HTR-8/SVneo (cell line): ENCODE measurements at places on chromosomes 11 and 22.

- DNase-seq: no peak
These were observed 35.2 kb upstream of the EXPH5 start for GRCh38 chr11:108628812-108629211.

DNA sequence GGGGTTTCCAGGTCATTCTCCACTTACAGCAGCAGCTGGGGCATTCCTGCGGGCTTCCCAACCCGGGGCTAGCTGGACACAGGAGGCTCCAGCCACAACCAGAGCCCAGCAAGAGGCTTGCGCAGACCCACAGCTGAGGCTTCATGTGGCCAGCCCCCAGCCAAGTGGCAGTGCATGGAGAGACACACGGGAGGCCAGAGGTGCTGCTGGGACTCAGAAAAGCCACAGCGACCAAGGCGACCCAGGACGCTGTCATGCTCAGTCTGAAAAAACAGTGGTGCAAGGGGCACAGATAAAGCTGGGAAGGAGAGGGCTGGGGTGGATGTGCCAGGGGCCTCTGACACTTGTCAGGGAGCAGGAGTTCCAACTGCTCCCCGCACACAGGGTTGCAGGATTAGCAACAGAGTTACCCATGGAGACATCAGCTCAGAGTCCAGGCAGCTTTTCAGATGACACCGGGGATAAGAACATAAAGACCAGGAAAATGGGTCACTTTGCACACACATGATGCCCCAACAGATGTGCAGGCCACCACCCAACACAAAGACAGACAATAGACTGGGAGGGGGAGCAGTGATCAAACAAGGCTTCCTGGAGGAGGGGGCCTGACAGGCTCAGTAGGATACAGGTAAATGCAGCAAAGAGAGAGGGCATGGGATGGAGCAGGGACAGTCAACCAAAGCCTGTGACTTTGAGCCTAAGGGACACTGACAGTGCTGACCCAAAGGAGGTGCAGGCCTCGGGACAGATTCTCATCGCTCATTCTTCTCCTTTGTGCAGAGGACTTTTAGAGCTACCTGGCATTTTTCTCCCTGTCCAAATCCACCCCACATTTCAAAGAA, 6.9 kb upstream of the NEAT1 start:
- DNase-seq: no peak

GRCh38 chr11:66861038-66861773, 4.3 kb downstream of the LRFN4 start:
- DNase-seq: no peak

GRCh38 chr11:71399341-71399740, 48.9 kb downstream of the DHCR7 start:
- DNase-seq: no peak

DNA sequence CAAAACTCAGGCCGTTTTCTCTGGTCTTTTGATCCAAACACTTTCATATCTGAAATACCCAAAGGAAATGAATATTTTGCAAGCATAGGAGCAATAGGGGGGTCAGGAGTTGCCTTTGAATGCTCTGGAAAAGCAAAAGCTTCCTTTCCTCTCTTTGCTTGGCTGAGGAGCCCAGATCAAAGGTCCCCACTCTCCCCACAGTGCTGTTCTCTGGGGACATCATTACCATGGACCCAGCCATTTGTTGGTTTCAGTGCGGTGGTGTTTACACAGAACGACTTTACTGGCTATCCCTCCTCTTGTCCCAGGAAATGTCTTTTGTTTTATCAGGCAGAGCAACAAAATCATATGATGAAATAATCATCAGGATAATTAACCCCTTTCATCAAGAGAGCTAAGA, 1089.1 kb downstream of the TBC1D22A start:
- no peak for DNase-seq

DNA sequence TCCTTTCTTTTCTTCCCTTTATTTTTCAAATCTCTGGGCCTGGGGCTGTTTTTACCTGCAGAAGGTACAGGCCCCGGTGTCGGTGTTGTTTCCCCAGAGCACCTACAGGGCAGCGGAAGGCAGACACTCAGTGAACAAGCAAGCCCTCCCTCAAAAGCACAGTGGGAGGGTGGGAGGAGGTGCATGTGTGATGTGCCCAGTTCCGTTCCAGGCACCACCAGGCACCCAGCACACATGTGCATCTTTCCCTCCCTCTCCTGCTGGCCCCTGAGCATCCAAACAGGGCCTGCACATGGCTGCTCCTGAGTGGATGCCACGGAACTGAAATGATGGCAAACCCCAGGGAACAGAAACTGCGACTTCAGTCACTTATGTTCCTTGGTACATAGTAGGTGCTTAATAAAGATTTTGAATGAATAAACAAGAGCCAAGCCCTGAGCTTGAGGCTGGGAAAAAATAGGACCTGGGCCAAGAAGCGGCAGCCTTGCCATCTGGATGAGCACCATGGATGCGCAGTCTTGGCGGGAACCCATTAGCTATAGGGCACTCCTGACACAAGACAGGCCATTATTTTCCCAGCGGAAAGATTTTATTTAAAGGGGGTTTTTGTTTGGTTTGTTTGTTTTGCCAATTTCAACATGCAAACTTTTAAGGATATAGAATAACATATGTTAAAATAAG, 47.8 kb downstream of the ARRB1 start:
- DNase-seq: no peak

- DNase-seq: no peak
These were observed 3.1 kb downstream of the HTR3B start for GRCh38 chr11:113907681-113908080.

- no peak for DNase-seq
These were observed 65.4 kb downstream of the ZC3H12C start for GRCh38 chr11:110158317-110159200.
